ENCODE measurements at places on chromosomes 7 and 10. TPM values are rescaled to one million over a fixed set of nuclear protein-coding genes. Genes with fewer than 3 reads are reported as not detected.

- peak; percentile 56 for DNase-seq
Measured at GRCh38 chr7:47470567-47471357, 111.1 kb downstream of the TNS3 start.

GRCh38 chr10:29440981-29441380, 152.1 kb downstream of the LYZL1 start:
- no peak for DNase-seq

The RBP3 gene
- total RNA-seq = not detected

The CALML3 gene
- total RNA-seq = 0.17 TPM

GRCh38 chr7:127655720-127656119, 3.7 kb downstream of the SND1 start:
- DNase-seq = no peak

DNA sequence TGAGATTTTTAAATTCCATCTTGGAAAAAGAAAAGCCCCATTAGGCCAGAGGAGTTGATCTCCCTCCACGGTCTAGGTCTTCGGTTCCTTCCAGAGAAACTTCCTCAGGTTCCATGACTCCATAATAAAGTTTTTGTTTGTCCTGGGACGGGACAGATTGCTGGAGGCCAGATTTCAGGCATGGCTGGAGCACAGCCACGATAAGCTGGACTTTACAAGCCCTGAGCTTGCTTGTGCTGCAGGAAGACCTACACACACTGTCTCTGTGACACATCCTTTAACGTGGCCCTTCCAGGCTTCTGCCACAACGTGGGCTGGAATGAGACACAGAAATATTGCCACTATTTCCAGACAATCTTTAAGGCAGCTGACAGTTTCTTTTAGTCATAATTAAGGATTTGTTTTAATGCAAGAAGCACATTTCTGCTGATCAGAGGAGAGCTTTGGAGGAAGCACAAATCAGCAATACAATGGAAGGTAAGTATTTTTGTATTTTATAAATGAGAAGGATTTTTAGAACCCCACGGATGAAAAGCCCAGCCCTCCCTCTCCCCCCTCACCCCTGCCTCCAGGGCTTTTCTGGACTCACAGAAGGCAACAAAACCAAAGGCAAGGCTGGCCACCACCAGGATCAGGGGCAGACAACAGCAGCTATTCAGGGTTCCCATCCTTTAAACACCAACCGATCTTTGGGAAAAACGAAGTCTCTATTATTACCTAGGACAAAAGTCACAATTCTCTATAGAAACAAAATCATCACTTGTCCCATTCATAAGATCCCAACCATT, 6.5 kb downstream of the CTBP2 start:
- DNase-seq = peak; percentile 48

The NUP205 gene
- 37.3 TPM for total RNA-seq

DNA sequence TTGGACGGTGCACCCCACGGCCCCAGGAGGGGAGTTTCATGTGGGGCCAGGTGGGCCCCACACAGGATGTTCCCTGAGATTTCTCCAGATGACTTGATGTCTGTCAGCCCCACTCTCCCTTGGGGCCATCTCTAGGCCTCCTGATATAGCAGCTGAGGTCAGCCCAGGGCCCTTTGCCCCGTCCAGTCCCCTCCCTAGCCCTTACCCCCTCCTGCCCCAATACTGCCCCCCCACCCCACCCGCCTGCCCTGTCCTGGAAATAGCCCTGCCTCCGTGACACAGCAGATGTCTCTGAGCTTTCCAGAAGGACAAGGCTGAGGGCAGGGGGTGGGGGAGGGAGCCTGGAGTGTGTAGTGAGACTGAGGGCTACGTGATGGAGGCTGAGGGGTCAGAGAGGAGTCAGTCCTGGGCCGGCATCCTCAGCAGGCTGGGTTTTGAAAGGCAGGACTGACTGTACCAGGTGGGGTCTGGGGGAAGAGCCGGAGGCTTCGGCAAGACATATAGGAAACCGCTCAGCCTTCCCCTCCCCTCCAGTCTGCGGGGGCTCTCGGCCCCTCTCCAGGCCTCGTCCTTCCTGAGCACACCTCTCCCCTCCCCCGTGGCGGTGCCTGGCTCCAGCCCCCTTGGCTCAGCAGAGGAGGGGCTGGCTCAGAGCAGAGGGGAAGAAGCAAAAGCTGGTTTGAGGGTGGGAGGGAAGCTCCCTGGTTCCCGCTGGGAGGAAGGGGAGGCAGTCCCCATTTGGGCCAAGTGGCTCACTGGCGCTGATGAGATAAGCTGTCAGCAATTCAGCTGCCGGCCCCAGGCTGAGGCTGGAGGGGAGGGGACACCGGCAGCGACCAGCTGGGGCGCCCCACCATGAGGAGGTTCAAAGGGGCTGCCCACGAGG, 2.0 kb downstream of the FLNC start:
- DNase-seq = no peak

DNA sequence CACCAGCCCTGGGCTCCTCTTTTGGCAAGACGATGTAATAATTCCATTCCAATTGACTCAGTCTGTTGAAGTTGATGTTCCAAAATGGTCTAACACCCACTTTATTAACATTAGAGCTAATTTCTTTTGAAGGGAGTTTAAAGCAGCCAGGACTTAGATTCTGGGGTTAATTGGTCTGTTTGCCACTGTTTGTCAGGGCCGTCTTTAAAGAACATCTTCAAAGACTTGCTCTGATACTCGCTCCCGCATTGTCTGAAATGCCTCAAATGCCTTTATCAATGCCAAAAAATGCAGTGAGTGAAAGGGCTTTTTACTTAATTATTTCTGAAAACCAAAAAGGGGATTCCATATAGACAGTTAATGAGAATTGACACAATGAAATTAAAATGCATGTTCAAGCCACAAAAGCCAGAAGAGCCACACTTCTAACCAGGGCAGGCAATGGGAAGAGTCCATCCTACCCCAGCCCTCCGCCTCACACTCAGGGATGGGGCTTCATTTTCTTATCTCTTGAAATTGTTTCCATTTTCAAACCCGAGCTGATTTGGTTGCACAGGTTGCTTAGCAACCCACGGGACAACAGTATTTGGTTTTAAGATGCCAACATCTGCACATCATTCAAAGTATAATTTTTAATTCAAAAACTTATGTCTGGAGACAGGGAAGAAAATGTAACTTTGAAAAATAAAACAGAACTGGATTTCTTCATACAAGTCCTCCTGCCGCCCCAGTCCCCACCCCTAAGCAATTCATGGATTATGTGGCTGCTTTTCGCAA, 163.0 kb downstream of the FGFR2 start:
- no peak for DNase-seq

DNA sequence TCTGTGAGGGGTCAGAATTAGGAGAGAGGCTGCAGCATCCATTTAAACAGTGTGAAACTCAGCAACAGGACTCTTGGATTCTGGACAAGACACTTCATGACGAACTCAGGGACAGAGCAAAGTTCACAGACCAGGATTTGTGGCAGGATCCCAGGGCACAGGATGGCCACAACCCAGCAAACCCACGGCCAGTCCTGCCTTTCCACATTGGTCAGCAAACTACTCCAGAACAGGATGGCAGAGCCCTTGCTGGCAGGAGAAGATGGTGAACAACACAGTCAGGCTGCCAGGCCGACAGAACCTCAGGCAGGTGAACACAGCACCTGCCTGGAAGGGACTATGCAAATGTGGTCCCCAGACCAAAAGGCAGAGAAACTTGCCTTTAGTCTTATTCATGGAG, 34.4 kb downstream of the VSTM4 start:
- DNase-seq = no peak

The EBLN1 gene
- not detected for total RNA-seq

The NEBL gene
- total RNA-seq = 22.0 TPM

The CASD1 gene
- total RNA-seq = 44.0 TPM

GRCh38 chr7:43956027-43956426, 29.8 kb downstream of the UBE2D4 start:
- no peak for DNase-seq

GRCh38 chr10:26323219-26323618, 106.6 kb downstream of the GAD2 start:
- no peak for DNase-seq

GRCh38 chr7:87144173-87144657, 8.0 kb upstream of the DMTF1 start:
- DNase-seq = no peak

DNA sequence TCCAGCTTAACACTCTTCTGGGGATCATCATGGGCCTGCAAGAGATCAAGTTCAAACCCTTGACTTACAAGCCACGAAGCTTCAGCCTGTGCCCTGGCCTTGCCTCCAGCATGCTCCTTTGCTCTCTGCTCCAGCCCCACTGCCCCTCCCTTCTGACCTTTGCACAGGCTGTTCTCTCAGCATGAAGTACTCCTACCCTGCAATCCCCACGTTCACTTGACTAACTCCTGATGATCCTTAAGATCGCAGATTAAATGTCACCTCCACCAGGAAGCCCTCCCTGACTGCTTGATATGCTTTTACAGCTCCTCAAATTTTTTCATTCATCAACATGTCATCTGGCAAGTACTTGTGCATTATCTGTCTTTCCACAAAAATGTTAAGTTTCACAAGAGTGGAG, 75.5 kb upstream of the SLF2 start:
- no peak for DNase-seq

GRCh38 chr7:67518580-67518979, 521.9 kb downstream of the TYW1 start:
- no peak for DNase-seq

- DNase-seq = no peak
Measured at GRCh38 chr7:19294619-19295018, 149.4 kb upstream of the FERD3L start.

DNA sequence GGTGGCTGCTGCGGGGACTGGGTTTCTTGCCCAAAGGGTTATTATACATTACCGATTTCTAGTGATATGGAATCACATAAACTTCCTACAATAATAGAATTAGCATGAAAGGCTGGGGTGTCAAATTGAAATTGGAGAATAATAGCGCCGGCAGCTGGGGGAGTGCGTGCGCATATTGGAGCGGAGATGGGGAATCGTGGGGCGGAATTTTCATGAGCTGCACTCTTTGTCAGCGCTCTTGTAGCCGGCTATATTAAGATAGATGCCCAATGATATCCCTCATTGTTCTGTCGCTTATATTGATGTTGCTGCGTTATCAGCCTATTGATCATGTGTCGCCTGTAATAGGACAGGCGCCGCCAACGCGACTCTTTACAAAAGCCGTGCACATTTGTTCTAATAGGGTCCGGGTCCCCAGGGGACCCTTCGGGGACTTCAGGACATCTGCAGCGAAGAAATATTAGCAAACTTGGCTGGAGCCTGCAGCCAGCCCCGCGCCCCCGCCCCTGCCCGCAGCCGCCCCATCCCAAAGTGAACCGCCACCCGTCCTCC, 5.1 kb downstream of the UNCX start:
- DNase-seq = no peak

- no peak for DNase-seq
Measured at GRCh38 chr10:96992721-96993120, 160.6 kb downstream of the LCOR start.

The GNGT1 gene
- not detected for total RNA-seq

- DNase-seq = no peak
Measured at GRCh38 chr10:116511365-116511764, 34.4 kb upstream of the PNLIP start.

DNA sequence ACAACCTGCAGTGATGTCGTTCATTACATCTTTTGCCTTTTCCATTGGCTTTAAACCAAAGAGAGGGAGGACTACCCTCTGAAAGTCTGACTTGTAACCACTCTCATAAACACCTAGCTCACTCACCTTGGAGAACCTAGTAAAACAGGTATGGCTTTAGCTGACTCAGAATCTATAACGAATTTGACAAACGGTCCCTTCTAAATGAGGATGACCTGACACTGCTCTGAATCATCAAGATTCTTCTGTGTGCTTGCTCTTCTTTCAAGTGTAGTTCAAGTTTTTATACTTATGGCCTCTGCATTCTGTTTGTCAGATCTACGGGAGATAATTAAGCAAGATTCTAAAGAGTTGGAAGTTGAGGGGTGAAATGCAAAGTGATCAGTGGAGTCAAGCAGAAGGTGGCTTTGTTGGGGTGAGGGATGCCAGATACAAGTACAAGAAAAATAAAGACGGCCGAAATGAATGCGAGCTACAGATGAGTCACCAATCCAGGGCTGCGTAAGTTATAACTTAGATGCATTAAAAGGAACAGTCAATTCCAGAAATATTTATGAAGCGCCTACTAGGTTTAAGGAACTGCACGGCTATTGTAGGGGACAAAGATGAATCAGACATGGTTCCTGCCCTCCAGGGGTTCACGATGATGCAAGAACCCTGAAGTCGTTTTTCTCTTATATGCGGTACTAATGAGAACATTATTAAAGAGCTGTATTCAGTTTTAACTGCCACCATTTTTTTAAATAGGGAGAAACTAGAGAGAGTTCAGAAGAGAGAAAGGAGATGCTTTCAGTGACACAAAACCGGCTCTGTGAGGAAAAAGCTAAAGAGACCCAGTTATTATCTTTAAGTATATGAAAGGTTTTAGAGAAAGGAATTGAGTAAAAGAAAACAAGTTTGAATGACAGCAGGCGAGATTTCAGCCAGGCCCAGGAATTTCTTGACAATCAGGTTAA, 6.5 kb downstream of the HIPK2 start:
- DNase-seq = no peak

DNA sequence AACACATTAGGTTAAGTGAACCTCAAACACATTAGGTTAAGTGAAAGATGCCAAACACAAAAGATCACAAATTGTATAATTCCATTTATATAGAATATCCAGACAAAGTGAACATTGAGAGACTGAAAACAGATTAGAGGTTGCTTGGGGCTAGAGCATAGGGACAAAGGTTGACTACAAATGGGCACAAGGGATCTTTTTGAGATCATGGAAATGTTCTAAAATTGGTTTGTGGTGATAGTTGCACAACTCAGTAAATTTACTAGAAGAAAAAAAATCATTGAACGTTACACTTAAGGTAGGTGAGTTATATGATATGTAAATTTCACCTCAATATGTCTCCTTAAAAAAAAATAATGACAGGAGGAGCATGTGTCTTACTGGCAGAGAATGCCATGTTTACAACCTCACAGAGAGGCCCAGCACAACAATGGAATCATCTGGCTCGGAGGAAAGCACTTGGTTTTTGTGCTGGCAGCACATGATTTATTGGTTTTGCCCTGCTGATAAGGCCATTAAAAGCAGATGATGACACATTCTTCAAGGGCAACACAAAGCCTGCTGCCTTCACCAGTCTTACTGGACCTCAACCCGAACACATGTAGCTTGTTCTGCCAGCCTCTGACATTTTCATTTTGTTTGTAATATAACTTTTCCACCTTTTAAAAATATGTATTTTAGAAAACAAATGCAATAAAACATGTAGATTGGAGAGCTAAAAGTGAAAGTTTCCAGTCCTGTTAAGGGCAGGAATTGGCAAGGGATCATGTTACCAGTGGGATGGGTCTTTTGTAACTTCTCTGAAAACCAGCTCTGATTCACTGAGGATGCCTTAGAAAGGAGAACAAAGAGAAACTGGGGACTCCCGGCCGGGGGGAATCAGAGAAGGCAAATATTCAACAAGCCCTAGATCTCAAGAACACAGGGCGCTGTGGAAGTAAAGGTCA, 11.9 kb upstream of the LMOD2 start:
- no peak for DNase-seq

DNA sequence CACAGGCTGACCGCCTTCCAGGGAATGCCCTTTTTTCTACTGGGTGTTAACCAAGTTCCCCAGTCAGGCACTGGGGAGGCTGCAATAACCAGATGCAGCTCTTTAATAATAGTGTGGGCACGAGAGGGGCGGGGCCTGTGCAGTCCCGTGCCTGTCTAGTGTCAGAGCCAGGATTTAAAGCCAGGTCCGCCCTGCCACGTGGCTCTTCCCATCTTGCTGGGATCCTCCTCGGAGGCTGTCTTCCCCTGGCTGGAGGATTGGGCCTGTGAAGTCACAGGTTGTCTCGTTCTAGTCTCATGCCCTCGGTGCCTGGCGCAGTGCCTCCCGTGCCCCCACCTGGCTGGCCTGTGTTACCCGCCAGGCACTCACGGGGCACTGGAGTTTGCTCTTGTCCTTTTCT, 25.2 kb downstream of the TMEM120A start:
- DNase-seq = no peak

The WASHC2A gene
- 62.7 TPM for total RNA-seq

The TEX47 gene
- not detected for total RNA-seq

Data from mucosa of descending colon (tissue), 3 donors.